ENCODE measurements at places on chromosomes 6 and 20.

DNA sequence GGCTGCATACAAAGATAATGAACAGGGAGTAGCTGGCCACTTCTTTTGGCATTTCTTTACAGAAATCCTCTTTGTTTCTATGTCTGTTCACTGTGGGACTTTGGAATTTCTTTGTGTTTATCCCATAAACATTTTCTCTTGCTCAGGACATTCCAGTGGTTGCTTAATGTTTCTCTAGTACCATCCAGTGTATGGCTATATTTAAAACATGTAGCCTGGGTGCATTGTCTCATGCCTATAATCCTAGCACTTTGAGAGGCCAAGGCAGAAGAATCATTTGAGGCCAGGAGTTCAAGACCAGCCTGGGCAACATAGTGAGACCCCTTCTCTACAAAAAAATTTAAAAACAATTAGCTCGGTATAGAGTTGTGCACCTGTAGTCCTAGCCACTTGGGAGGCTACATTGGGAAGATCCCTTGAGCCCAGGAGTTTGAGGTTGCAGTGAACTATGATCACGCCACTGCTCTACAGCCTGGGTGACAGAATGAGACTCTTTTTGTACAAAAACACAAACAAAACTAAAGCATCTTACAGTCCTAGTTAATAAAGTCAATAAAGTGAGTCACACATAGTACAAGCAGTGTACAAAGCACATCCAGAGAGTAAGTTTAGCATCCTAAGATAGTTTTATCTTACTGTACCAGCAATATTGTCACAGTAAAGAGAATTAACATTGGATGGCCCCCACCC, 63.3 kb downstream of the ZFAND3 start:
- peak; percentile 89 for DNase-seq

GRCh38 chr6:147779624-147780023, 271.1 kb downstream of the SAMD5 start:
- no peak for DNase-seq

- DNase-seq = peak; percentile 34
Measured at GRCh38 chr6:2756687-2757224, 6.0 kb upstream of the MYLK4 start.

DNA sequence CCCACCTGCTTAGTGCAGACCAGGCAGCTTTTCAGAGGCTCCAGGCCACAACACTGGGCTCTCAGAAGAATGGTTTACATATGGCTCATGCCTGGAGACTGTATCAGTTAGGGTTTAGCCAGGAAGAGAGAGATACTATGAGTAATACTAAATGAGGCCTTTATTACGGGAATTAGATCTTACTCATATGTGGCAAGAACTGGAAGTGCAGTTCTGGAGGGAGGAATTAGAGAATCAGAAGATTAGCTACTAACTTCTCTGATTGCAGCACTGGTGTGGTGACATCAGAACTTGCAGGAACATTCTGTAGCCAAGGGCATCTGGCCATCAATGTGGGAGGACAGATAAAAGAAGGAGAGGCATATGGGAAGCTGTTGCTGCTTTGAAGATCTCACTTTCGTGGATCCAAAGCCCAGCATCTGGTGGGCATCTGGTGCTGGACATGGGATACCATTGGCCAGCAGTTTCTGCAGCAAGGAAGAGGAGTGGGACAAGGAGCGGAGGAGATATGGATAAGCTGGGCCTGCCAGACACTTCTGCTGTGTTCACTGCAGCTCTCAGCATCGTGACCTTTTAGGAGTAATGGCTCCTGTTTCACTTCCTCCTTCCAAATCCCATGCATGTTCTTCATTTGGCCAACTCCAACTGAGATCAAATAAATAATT, 248.5 kb downstream of the BTBD3 start:
- peak; percentile 98 for DNase-seq

- no peak for DNase-seq
Measured at GRCh38 chr20:32753731-32754130, 8.5 kb upstream of the DNMT3B start.

GRCh38 chr6:70601014-70601413, 34.3 kb downstream of the SDHAF4 start:
- DNase-seq = no peak

GRCh38 chr20:35598476-35598875, 17.2 kb upstream of the SPAG4 start:
- DNase-seq = no peak

- DNase-seq = no peak
Measured at GRCh38 chr20:8213831-8214587, 81.9 kb downstream of the PLCB1 start.

DNA sequence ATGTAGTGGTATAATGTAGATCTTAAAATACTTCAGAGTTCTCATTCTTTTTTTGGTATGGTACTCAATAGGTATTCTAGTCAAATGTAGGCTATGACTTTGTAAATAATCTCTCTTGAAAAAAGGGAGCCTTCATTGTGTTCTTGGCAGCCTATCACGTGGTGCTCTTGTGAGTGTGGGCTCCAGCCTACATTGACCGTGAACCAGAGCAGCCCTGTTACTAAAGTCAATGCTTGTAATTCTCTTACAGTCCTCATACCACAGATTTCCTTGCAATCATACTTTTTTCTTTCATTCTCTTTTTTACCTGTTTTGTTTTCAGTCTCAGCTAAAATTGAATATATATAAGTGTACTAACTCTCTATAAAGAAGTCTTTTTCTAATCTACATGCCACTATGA, 31.1 kb downstream of the ARID1B start:
- DNase-seq = no peak

GRCh38 chr20:21518292-21518991, 4.6 kb upstream of the NKX2-2 start:
- no peak for DNase-seq

DNA sequence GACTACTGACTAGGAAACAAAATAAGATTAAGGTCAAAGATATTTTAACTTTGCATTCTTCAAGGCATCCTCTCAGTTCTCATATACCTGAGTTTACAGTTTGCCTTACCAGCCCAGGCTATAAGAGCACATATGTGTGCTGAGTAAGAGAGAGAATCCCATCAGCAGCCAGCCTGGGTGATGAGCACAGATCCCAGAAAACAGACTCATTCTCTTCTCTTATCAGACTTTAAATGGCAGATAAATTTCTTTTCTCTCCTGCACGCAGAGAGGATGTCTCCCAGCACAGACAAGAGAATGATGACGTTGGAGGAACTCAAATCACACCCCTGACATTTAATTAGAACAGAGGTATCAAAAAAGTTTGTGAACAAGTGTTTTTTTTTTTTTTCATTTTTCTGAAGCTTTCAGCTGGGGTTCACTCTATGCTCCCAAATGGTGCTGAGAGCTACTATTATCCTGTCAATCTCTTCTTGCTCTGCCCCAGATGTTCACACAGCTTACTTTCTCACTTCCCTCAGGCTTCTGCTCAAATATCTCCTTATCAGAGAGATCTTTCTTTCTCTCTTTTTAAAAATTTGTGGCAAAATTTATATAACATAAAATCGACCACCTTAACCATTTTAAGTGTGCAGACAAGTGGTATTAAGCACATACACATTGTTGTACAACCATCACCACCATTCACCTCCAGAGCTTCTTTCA, 22.4 kb upstream of the HACE1 start:
- DNase-seq = no peak

- DNase-seq = no peak
Measured at GRCh38 chr20:3565851-3566250, 95.0 kb downstream of the ATRN start.

DNA sequence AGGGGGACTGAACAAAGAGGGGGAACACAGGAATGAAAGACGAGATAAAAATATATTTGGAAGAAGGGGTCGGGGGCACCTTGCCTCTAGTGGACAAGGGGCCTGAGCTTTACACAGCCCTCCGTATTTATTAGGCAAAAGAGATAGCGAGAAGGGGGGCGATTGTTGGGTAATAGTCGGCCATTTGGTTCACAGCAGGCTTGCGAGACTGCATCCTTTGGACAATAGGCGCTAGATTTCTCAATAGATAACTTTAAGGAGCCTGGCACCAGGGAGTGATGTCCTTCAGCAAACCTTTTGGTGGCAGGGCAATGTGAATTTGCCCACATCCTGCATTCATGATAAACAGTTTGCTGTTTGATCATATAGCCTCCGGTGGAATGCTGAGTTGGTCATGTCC, 3.0 kb upstream of the NANP start:
- DNase-seq = no peak

- DNase-seq = no peak
Measured at GRCh38 chr6:44272999-44273566, 2.8 kb downstream of the TMEM151B start.

DNA sequence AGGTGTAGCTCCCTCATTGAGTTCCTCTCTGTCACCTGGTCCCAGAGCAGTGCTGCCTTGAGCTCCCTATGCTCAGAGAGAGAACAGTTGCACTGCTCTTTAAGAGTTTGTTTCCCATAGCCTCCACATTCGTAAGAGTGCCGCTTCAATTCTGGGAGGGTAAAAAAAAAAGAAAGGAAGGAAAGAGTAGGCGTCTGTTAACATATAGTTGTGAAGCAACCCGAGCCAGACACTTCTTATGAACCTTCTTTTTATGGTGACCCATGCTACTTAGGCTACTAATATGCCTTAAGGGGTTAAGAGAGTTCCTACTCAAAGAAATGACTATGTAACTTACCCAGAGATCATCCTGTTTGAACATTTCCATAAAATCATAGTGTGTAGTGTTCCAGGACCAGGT, 4.3 kb upstream of the ARG1 start:
- DNase-seq = no peak

GRCh38 chr6:162438980-162439379, 288.6 kb downstream of the PRKN start:
- no peak for DNase-seq

GRCh38 chr6:170225852-170226417, 64.9 kb downstream of the DLL1 start:
- DNase-seq = no peak

- DNase-seq = peak; percentile 93
Measured at GRCh38 chr6:169162752-169163407, 90.8 kb downstream of the THBS2 start.

DNA sequence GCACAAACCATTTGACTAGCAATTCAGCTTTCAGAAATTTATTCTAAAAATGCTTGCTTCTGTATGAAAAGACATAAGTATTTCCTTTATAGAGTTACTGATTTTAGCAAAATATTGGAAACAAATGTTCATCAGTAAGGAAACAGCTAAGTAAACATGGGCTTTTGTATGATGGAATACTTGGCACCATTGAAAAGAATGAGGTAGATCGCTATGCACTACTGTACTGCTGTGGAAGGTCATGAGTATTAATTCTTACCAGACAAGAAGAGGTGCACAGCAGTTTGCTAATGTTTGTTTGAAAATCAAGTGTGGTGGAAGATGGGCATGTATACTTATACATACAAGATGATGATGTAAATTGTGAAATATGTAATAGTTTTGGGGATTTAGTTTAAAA, 73.0 kb downstream of the FARS2 start:
- no peak for DNase-seq

DNA sequence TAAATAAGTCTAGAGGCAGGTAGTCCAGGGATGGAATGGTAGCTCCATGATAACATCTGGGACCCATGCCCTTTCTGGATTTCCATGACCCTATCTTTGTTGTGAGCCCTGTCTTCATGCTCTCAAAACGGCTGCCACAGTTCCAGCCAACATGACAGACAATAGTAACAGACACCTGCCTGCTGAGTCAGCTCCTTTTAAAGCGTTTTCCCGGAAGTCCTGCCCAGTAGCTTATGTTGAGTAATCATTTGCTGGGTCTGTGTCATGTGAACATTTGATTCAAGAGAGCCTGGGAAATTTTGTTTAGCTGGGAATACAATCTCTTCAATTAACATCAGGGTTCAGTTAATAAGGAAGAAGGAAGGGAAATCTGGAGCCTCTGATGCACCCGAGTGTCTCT, 262.2 kb upstream of the SULF2 start:
- DNase-seq = no peak

- DNase-seq = no peak
Measured at GRCh38 chr20:9166153-9166780, 97.4 kb downstream of the PLCB4 start.

DNA sequence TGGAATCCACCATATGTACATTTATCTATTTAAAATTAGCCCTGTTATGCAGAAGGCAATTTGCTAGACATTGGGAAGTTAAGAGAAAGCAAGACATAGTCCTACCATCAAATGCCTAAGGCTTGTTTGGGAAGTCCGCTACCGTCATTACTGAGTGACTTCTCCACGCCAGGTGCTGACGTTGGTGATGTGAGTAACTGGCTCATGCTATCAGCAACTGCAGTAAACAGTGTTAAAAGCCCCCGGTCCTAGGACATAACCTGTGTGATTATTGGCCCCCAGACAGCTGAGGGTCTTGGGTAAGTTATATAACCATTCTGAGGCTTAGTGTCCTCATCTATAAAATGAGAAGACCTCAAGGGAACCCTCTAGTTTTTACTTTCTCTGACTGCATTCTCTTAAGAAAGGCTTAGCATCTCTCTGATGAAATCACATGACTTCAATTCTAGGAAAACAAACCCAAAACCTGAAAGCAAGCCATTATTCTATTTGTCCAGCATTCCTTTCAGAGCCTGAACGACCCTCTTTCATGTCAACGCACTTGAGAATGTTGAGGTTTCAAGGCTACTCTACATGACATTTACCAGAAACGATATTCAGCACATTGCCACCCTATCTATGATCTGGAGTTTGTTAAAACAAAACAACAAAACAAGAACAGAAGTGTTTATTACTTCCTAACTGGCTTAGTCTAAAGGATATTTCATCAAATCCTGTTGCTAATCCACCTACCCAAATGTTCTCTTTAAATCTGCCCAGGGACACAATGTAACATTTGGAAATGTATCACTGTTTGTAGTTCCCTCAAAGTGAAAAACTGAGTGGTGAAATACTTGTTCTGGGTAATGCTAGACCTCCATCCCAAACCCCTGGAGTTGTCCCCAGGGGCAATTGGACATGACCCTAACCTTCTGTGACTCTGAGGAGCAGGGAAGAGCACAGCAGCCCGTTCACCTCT, 133.8 kb downstream of the BTBD3 start:
- peak; percentile 76 for DNase-seq

DNA sequence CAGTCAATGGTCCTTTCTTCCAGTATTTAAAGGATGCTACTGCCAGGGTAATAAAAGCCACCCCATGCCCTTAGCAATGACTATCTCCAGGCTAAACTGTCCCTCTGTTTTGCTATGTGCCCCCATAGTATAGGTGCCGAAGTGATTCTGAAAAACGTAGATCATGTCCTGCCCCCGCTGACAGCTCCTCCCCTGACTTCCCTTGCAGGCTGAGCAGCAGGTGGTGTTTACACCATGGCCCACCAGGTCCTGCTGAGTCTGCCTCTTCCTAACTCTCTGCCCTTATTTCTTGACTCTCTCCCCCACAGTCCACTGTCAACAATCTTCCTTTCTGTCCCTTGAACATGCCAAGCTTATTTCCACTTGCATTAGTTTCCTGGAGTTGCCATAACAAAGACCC, 352.5 kb upstream of the TSHZ2 start:
- DNase-seq = no peak

Measured in fibroblast of villous mesenchyme (primary cell).